ENCODE measurements at places on chromosomes 7 and 10. TPM values are rescaled to one million over a fixed set of nuclear protein-coding genes. Genes with fewer than 3 reads are reported as not detected.

ITGB8 gene
- total RNA-seq: 5.1 TPM

GPR141 gene
- not detected for total RNA-seq

MSMB gene
- not detected for total RNA-seq

PPP1R17 gene
- not detected for total RNA-seq

ZPBP gene
- total RNA-seq: not detected

FAM25C gene
- total RNA-seq: not detected

Data from pulmonary artery endothelial cell (primary cell).